KBM-7 (cell line): ENCODE measurements at places on chromosomes 7 and 10.
A peak's percentile ranks its signal among the peaks of the same experiment; 100 is the strongest.

GRCh38 chr7:30931161-30931928 is 19.7 kb downstream of the AQP1 start:
- DNase-seq: no peak

- DNase-seq: no peak
Observed at GRCh38 chr10:121033366-121033765, 182.2 kb downstream of the WDR11 start.

DNA sequence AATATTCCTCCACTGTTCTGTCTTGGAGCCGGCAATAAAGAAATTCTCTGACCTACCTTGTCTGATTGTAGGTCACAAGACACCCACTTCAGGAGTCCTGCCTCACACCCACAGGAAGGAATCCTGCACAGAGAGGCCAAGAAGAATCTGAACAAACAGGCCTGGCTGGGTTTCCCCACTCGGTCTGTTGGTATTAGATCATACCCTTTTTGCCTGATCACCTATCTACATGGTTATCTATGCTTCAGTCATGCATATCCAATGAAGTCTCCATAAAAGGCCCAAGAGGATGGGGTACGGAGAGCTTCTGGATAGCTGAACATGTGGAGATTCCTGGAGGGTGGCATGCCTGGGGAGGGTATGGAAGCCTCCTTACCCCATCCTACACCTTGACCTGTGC is 12.3 kb downstream of the OGDH start:
- no peak for DNase-seq

- no peak for DNase-seq
Observed at GRCh38 chr10:13872411-13872810, 285.6 kb downstream of the PRPF18 start.

DNA sequence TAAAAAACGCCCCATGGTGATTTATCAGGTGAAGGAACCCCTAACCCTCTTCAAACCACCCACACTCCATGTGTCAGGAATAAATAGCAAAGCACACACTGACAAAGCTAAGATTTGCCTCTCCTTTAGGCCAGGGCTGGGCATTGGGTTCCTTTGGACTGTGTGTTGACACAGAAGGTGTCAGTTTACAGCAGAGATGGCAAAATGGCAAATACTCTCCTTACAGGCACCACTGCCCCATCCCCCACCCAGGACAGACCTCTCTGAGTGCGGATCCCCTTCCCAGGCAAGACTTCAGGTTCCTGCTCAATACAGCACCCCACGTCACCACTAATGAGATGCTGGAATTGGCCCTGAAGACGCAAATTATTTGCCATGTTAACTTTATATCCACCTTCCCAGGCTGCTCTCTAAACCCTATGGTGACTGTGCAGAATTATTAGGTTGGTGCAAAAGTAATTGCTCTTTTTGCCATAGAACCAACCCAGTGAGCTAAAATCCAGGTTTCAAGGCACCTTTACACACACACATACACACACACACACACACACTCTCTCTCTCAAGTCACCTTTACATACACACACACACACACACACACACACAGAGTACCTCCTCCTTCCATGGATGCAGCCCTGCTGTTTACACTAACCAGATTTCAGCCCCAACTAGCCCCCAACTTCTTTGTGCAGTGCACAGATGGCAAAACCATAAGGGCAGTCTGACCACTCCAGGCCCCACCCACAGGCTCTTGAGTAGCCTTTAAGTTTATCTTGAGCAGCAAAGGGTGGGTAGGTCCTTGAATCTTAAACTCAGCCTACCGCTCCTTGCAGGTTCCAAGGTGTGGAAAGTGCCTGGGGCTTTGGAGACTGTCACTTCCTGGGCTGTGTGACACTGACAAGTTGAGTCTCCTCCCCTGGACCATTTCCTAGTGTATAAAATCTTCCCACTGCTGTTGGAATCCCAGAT is 4.0 kb upstream of the ZCCHC24 start:
- DNase-seq: no peak

- peak; percentile 3 for DNase-seq
Observed at GRCh38 chr10:107409522-107409921, 245.0 kb upstream of the SORCS1 start.

DNA sequence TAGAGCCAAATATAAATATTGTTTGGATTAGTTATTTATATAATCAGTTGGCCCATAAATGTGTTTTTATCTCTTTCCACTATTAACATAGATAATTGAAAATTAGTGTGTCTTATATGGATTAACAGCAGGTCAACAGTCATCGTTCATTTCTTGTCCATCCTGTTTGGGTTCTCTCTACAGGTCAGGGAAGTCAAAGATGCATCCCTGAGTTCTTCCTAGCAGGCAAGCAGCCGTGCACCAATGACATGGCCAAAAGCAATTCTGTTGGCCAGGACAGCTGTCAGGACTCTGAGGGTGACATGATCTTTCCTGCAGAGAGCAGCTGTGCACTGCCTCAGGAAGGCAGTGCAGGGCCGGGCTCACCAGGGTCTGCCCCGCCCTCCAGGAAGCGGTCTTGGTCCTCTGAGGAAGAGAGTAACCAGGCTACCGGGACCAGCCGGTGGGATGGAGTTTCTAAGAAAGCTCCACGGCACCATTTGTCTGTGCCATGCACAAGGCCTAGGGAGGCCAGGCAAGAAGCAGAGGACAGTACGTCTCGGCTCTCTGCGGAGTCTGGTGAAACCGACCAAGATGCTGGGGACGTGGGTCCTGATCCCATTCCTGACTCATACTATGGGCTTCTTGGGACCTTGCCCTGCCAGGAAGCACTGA is 15.9 kb downstream of the FBH1 start:
- no peak for DNase-seq

- DNase-seq: no peak
Observed at GRCh38 chr10:49662169-49662830, 17.2 kb upstream of the C10orf53 start.

DNA sequence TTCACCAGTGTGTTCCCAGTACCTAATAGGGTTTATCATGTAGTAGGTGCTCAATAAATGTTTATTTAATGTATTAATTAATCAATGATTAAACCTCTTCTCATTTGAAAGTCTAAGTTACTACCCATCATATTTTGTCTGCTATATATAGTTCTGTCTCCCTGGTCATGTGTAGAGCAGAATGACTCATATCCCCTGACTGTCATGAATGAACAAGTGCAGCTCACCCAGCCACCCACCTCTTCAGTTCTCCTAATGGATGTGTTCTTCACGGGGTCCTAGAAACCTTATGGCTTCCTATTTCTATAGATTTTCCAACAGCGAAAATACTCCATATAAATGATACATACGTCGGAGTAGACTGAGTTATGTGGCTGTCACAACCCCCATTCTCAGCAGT is 64.5 kb downstream of the HIF1AN start:
- no peak for DNase-seq

DNA sequence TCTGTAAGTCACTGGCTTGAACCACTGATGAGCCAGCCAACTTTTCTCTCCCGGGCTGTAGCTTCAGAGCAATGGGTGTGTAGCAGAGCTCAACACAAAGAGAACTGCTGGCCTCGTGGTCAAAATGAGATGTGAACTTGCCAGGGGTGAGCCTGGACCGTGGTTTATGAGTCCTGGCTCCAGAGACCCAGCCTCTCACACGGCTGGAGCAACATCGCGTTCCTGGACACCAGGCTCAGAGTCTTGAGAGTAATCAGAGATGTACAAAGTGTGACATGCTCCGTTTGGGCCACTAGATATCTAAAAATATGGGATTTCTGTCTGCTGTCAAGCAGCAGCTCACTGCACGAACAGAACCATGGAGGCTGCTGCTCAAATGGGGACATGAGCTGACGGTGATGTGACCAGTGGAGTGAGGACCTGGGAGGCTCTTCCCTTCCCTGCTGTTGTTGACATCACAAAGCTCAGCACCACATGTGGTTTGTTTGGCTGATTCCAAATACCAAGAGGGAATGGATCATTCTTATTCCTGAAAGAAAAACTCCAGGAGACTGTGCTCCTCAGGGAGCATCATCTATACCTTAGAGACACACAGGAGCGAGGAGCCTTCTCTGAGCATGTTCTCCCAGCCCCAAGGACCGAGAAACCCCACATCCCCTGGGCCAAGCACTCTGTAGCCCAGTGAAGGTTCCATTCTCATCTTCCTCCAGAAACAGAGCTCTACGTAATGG is 9.2 kb upstream of the SVIL start:
- DNase-seq: no peak

DNA sequence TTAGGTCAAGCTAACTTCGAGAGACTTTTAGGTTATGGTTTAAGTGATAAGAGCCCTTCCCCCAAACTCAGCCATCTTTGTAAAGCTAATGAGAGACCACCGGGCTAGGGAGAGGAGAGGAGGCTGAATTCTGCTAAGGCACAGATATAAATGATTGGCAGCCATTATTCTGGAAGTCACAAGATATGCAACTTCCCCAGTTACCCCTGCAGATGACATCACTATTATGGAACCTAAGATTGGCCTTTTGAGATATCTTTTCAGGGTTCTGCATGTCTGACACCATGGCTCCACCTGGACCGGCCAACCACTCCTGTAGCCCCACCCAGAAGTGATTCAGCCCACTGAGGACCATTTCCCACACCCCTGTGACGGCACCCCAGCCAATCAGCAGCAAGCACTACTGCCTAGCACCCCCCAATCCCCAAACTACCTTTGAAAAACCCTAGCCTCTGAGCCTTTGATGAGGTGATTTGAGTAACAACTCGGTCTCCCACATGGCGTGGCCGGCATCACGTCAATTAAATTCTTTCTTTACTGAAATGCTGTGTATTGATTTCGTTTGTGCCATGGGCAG is 14.4 kb downstream of the VIPR2 start:
- DNase-seq: no peak

- no peak for DNase-seq
Observed at GRCh38 chr10:45441239-45442190, 67.5 kb downstream of the ALOX5 start.

DNA sequence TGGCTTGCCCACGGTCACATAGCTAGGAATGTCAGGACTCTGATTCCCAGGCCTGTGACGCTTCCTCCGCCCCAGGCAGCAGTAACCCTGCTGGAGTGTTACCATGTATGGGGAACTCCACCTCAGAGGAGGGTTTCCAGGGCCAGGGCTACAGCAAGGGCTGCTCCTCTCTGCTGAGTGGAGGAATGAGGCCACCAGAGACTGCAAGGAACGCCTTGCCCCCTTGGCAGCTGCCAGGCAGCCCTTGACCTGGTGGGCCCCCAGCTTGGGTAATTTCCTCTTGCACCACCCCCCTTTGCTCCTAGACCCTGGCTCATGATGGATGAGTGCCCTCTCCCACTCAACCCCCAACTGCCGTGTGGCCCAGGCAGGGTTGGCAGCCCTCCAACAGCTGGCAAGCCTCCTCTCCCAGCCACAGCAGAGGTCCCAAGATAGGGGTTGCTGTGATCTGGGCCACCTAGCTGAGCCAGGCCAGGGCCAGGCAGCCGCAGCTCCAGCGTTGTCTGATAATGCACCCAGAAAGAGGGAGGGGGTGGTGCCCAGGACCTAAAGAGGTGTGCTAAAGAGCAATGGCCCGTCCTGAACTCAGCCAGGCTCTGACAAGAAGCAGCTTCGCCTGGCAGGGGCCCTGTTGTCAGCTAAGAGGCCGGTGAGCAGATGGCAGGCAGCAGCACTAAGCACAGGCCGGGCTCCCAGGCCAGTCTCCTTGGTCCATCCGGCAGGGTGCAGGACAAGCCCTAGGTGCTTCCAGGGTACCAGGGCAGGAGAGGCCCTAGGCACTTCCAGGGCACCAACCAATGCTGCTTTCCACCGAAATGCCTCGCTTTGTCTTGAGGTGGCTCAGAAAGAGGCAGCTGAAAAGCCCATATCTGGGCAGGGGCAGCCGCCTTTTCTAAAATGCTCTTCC is 35.4 kb downstream of the DRGX start:
- no peak for DNase-seq

GRCh38 chr7:4070214-4070613 is 611.9 kb upstream of the FOXK1 start:
- no peak for DNase-seq

- DNase-seq: no peak
Observed at GRCh38 chr7:16411391-16411790, 9.9 kb downstream of the CRPPA start.
